ENCODE measurements at places on chromosomes 7 and 10. TPM values are rescaled to one million over a fixed set of nuclear protein-coding genes. Genes with fewer than 3 reads are reported as not detected.

CRYGN gene
- not detected for total RNA-seq

FRAT1 gene
- 39.6 TPM for total RNA-seq

NRP1 gene
- not detected for total RNA-seq

UTF1 gene
- total RNA-seq, result not detected

STK32C gene
- total RNA-seq, result 5.0 TPM

KIF11 gene
- total RNA-seq, result 0.38 TPM

ZNF655 gene
- total RNA-seq, result 186 TPM

POR gene
- 66.7 TPM for total RNA-seq

NUTM2B gene
- 2.3 TPM for total RNA-seq

LIPJ gene
- total RNA-seq, result not detected

PIK3CG gene
- total RNA-seq, result 32.5 TPM

STARD3NL gene
- total RNA-seq, result 22.7 TPM

TMEM213 gene
- not detected for total RNA-seq

PAX4 gene
- total RNA-seq, result not detected

ADGRA1 gene
- not detected for total RNA-seq

GRID1 gene
- not detected for total RNA-seq

ZCCHC24 gene
- total RNA-seq, result 1.9 TPM

C10orf62 gene
- total RNA-seq, result not detected

GNAT3 gene
- total RNA-seq, result not detected

UPK3BL2 gene
- 63.8 TPM for total RNA-seq

TUBAL3 gene
- total RNA-seq, result not detected

ADCYAP1R1 gene
- total RNA-seq, result not detected

MRPL32 gene
- 64.9 TPM for total RNA-seq

CUBN gene
- 6.5 TPM for total RNA-seq

P4HA1 gene
- total RNA-seq, result 10.1 TPM

PKD2L1 gene
- not detected for total RNA-seq

CEP55 gene
- 0.16 TPM for total RNA-seq

ELN gene
- not detected for total RNA-seq

ZNF783 gene
- total RNA-seq, result 24.0 TPM

LLCFC1 gene
- not detected for total RNA-seq

TAS2R41 gene
- not detected for total RNA-seq

SEPTIN14 gene
- total RNA-seq, result not detected

INMT gene
- total RNA-seq, result 0.14 TPM

CCL26 gene
- total RNA-seq, result not detected

TUBB8 gene
- total RNA-seq, result not detected

POLR2J2 gene
- total RNA-seq, result 22.9 TPM

WNT8B gene
- total RNA-seq, result not detected

ZC3HAV1 gene
- 198 TPM for total RNA-seq

NPSR1 gene
- not detected for total RNA-seq

LGI1 gene
- total RNA-seq, result not detected

OR2A42 gene
- total RNA-seq, result not detected

TLX1 gene
- total RNA-seq, result not detected

ZNF117 gene
- 1.3 TPM for total RNA-seq

PRXL2A gene
- 4.6 TPM for total RNA-seq

GPR15LG gene
- not detected for total RNA-seq

NRCAM gene
- 14.8 TPM for total RNA-seq

OR2A5 gene
- not detected for total RNA-seq

UPK3B gene
- total RNA-seq, result 2.4 TPM

PODXL gene
- 0.86 TPM for total RNA-seq

SLC18A3 gene
- not detected for total RNA-seq
